ENCODE measurements at places on chromosomes 12 and 14.

DNA sequence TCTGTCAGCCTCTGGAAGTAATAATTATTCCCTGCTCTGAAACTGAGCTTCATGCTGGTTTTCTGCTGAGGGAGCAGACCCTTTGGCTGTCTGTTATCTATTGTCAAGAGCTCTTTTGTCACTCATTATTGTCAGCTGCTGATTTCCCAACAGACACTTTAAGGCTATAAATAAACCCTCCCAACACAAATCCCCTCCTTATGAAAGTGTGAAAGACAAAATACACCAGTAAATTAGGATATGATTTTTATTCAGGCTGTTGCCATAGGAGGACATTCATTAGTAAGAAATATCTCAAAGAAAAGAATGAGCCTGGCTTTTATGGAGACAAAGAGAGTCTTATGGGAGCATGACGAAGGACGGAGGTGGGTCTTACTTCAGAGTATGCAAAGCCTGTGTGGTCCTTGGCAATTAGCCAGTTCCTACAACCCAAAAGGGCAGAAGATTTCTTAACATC, 180.8 kb downstream of the CRADD start:
- no peak for DNase-seq

DNA sequence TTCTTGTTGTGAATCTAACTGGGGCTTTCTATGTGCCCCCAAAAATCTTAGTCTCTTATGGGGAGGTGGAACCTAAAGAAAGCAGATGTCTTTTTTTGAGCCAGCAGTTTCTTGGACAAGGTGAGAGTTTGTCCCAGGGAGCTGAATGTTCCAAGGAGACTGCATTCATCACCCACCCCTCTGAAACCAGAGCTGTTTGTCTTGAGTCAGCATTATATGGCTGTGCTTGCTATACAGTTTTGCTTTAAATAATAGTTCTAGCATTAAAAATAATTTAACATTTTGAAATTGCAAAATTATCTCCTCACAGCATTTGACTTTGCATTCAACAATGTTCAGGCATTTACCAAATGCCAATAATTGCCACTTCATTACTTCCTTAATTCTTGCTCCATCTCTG, 813.3 kb downstream of the BCL11B start:
- DNase-seq = no peak

GRCh38 chr14:98404811-98405210, 867.2 kb downstream of the BCL11B start:
- no peak for DNase-seq

DNA sequence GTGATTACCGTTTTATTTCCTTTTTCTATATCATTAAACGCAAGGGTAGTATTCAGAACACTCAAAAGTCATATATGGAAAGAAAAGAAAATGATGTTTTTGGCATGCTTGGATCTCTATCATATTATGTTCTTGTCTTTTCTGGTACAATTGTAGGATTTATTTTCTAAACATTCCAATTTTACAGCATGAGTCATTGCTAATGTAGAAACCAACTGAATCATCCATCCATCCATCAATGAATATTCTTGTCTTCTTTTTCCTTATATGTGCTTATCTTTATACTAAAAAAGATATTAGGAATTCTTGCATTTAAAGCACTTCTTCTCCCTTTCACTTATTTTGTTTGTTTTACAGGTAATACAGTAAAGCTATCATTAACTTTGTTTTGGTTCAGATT, 20.4 kb upstream of the AMIGO2 start:
- no peak for DNase-seq

GRCh38 chr12:117047810-117048584, 51.2 kb downstream of the TESC start:
- no peak for DNase-seq

DNA sequence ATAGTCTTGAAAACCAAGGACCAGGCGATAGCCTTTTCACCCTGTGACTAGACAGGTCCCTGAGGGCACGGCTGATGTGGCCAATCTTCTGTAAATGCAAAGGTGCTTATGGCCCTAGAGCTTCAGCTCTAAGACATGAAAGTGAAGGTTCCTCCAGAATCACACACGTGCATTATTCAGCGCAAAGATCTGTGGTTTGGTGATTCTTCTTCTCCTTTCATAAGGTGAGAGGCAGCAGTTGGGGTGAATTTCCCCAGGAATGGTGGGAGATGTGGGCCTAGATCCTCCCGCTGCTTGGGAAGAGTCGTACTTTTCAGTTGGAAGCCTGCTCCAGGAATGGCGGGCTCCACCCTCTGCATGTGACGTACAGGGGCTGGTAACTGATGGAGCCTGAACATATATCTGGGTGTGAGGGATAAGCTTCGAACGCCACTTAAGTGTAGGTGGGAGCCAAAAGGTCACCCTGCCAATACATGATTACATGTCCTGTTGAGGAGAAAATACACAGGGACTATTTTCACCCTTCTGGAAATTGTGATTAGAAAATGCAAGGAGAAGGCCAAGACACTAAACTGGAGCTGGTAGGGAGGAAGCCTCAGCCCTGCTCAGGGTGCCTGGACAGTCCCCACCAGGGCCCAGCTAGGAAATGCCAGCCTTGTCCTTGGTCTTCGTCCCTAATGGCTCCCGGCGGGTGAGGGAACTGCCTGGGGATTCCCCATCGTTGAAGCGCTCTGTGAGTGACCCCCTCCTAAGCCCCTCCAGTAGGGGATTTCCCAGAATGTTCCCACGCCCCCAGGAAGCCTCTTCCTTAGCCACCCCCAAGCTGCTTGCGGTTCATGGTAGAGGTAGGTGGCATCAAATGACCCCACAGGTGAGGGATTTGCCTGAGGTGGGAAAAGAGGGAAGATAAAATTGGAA, 17.6 kb downstream of the BATF start:
- no peak for DNase-seq

GRCh38 chr14:69696204-69696527, 70.8 kb upstream of the SRSF5 start:
- no peak for DNase-seq

DNA sequence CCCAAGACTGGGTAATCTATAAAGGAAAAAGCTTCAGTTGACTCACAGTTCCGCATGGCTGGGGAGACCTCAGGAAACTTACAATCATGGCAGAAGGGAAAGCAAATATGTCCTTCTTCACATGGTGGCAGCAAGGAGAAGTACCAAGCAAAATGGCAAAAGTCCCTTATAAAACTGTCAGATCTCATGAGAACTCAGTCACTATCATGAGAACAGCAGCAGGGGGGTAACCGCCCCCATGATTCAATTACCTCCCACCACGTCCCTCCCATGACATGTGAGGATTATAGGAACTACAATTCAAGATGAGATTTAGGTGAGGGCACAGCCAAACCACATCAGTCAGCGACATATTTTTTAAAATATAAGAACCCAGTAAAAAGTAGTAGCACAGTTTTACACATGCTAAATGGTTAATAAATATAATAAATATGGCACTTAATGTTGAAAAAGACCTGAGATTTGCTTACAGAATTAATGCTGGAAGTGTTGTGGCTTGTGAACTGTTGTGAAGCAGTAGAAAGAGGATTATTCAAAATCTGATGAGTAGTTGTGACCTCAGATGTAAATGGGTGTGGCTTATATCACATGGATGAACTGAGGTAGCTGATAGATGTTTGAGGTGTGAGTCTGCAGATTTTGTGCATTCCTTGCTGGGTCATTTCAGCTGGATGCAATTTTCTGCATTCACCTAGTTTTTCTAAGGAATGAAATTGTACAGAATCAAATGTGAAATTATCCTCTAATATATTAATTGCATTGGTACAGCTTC, 46.9 kb upstream of the CHPT1 start:
- DNase-seq = no peak

DNA sequence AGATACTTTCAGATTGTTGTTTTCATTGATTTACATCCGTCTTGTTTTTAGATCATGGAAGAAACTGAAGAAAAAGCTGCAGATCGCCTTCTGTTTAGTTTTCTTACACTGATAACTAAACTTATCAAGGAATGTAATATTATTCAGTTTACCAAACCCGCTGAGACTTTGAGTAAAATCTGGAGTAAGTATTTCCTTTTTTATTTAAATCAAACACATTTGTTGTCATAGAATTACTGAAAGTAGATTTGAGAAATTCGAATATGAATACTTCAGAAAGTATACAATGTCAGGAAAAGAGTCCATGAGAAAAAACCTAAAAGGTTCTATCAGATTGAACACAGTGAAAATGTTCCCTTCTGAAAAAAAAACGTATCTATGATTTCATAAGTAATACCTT, 32.0 kb downstream of the ARL1 start:
- no peak for DNase-seq

- no peak for DNase-seq
Measured at GRCh38 chr12:89800435-89800834, 91.8 kb upstream of the ATP2B1 start.
